ENCODE measurements at places on chromosomes 6 and 20.

- DNase-seq: no peak
Observed at GRCh38 chr6:157587127-157587926, 206.3 kb downstream of the ZDHHC14 start.

DNA sequence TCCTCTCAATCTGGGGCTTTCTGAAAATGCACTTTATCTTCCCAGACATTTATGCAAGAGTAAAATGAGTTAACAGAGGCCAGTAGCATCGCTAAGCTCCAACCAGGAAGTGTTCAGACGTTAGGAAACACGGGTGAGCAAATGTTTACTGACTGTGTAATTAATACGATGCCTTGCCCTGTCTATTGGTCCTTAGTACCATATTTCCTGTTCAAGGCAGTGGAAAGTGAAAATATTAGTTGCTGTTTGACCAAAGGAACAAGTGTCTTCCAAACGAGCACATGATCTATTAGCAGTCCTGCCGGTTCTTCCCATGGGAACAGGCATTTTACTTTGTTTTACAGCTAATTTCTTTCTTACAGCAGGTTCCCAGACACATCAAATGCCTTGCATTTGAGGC, 311.1 kb upstream of the JAG1 start:
- DNase-seq: peak; percentile 21

GRCh38 chr6:39669207-39669972, 55.8 kb downstream of the KIF6 start:
- peak; percentile 75 for DNase-seq

GRCh38 chr6:32369660-32370059, 2.0 kb downstream of the TSBP1 start:
- peak; percentile 90 for DNase-seq

DNA sequence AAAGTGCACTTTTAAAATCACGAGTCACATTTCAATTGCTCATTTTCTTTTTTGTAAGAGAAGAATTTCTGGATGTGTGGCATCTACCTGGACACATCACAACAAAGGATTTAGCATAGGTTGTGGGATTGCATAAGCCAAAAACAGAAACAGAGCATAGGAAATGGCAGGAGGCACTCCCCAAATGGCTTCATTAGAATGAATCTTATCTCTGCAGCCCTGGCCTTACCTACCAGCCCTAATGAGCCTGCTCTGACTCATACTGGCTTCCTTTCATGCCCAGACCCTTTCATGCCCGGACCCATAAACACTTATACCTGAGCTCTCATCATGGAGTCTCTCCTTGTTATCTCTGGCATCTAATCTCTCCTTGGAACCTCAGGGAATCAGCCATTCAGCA, 23.9 kb upstream of the SPTLC3 start:
- DNase-seq: no peak

- DNase-seq: no peak
Observed at GRCh38 chr6:23989885-23990533, 136.0 kb upstream of the NRSN1 start.

DNA sequence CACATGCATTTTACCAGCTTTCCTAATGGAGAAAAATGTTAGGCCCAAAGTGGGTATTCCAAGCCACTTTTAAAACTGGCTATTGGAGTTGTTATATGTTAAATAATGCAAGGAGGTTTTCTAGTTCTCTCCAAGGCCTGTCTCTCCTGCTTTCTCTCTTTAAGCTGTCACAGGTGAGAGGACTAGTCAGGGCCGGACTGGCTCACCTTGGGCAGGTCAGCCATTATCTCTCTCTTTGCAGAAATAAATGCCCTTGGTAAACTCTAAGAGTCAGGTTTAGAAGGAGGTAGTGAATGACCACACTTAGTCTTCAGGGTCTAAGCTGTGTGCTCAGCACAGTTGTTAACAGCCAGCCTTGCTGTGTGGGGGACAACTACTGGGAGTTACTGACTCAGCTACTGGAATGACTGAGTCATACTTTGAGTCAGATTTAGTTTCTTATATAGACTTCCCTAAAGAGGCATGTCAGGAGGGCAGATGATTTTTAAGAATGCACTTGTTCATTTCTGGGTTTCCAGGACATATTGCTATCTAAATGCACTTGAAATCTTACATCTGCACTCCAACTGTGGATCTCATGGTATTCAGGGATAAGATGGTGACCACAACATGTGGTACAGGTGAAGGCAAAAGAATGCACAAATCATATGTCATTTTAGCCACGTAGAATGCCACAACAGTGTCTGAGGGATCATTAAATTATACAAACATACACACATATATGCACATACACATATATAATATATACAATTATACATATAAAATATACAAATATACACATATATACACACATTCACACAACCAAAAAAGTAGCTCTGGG, 719.4 kb downstream of the EPM2A start:
- DNase-seq: peak; percentile 95

- no peak for DNase-seq
Observed at GRCh38 chr6:116535109-116535508, 10.4 kb downstream of the TRAPPC3L start.

- DNase-seq: peak; percentile 83
Observed at GRCh38 chr20:19973961-19974629, 43.1 kb upstream of the NAA20 start.

- DNase-seq: no peak
Observed at GRCh38 chr20:1898482-1899240, 3.5 kb downstream of the SIRPA start.

GRCh38 chr6:34177181-34177591, 31.3 kb upstream of the GRM4 start:
- DNase-seq: no peak

DNA sequence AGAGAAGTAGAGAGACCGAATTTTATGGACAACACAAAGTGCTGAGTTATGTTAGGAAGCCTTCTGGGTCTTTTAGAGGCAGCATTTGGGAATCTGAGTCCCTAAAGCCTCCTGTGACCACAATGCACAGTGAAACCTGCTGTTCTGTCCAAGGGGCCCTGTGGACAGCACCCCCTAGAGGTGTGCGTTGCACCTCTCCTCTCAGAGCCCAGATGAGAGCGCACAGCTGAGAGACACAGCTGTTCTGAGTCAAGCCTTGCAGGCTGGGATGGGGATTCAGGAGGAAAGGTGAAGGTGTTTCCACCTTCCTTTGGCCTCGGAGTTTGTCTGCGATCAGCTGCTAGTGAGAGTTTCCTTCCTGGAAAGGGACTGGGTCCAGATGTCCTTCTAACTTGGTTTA, 13.0 kb downstream of the PCK1 start:
- DNase-seq: no peak

GRCh38 chr6:153047386-153047785, 44.9 kb upstream of the MTRF1L start:
- DNase-seq: no peak

- no peak for DNase-seq
Observed at GRCh38 chr20:16417001-16417400, 156.2 kb downstream of the KIF16B start.

DNA sequence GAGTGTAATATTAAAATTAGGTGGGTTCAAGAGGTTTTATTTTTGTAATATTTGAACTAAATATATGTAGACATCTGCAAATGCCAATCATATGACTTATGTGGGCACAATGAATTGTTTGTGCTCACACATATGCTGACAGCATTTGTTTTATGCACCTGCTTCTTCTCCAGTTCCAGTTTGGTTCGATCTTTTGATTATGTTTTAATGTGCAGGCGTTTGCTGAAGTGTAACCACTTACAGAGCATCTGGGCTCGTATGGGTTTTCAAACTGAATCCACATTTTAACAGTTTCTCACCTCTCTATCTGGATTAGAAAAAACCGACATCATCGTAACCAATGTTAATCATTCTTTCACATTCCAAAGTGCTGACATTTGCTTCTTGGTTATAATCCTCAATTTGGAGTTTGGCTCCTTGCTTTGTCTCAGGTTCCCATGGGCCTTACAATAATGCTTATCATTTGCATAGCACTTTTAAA, 129.1 kb upstream of the SPACA1 start:
- DNase-seq: no peak

DNA sequence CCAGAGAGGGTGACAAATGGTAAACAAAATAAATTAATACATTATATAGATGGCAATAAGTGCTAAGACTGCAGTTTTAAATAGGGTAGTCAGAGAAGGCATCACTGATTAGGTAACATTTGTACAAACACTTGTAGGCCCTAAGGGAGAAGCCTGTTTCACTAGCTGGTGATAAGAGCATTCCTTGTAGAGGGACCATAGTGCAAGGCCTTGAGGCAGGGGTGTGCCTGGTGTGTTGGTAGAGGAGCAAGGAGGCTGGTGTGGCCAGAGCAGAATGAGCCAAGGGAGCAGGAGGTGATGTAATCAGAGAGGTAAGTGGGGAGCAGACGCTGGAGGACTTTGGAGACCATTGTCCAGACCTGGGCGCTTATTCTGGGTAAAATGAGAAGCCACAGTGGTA, 70.7 kb downstream of the ANKRD6 start:
- no peak for DNase-seq

- DNase-seq: no peak
Observed at GRCh38 chr6:106110164-106110826, 24.2 kb downstream of the PRDM1 start.

GRCh38 chr6:90033746-90034271, 139.5 kb downstream of the GJA10 start:
- DNase-seq: no peak

GRCh38 chr6:118281291-118281690, 266.8 kb upstream of the PLN start:
- no peak for DNase-seq

DNA sequence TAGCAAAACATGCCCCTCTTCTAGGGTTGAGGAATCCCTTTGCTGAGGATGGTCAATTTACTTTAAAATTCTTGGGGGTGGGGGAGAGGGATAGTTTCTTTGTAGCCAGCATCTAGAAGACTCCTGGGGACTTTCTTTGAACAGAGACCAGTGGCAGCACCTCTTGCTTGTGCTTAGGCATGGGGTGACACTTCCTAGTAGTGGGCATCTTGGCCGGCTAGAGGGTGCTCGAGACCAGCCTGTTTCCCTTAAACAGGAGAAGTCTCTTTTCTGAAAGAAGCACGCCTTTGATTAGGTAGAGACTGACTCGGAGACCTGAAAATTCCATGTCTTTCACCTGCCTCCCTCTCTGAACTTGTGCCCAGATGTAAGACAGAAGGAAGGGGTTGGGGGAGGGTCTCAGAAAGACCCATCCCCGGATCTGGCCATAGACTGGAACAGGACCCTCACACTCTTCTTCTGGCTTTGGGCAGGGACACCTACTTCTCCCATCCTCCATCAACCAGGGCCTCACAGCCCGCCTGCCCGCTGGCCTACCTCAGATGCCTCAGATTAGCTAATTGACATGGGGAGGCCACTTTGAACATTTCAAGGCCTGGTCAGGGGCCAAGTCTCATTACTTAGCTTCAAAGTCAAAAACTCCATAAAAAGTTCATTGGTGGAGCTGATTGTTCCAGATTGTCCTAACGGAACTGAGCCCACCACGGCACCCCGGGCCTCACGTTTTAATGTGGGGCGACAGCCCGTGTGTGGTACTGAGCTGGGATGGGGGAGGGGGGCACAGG, 172.2 kb downstream of the CDC5L start:
- no peak for DNase-seq

DNA sequence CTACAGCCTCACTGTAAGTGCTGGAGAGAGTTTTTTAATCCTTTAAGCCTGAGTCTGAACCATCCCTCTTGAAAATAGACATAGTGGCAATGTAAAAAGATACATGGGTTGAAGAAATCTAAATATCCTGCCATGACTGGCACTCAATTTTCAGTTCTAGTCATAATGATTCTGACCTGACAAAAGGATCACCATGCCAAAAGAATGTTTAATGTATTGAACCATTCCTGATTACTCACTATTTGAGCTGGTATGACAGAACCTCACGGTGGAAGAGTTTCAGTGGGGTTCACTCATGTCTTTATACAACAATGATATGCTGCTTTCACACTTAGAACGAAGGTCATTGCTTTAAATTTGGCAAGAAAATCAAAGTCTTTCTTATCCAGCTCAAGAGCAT, 93.4 kb downstream of the HIVEP2 start:
- no peak for DNase-seq

DNA sequence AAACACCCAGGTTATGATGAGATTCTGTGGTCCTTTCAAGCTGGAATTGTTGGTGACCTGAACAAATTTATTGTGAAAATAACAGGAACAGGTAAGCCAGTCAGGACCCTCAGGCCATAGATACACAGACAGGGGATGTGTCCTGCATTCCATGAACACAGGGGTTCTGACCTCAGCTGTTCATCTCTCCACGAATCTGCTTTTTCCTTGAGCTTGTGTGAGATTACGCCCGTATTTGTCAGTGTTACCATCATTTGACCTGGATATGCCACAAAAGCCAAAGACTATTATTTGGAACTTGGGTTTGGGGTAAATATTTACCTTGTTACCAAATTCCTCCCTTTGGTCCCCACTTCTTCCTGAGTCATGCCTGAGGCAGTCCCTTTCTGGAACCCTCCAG, 288.9 kb downstream of the PREX1 start:
- peak; percentile 8 for DNase-seq

Data from iris pigment epithelial cell (primary cell).